ENCODE measurements at places on chromosomes 3 and 15.

- peak; percentile 68 for DNase-seq
Observed at GRCh38 chr15:80970018-80970657, 19.5 kb downstream of the MESD start.

- DNase-seq: peak; percentile 72
Observed at GRCh38 chr15:31489801-31490646, 163.4 kb downstream of the KLF13 start.

- no peak for DNase-seq
Observed at GRCh38 chr15:101180620-101181307, 71.1 kb downstream of the CHSY1 start.

DNA sequence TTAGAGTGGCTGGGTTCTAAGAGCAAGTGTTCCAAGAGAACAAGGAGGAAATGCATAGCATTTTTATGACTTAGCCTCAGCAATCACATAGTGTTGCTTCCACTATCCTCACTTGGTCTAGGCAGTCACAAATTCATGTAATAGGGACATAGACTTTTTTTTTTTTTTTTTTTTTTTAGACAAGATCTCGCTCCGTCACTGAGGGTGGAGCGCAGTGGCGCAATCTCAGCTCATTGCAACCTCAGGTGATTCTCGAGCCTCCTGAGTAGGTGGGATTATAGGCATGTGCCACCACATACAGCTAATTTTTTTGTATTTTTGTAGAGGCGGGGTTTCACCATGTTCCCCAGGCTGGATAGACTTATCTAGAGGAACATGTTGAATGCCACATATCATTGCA lies 4.7 kb upstream of the GNB4 start:
- no peak for DNase-seq

GRCh38 chr15:26561130-26561529 lies 211.7 kb downstream of the GABRB3 start:
- no peak for DNase-seq

- DNase-seq: no peak
Observed at GRCh38 chr3:141307351-141308059, 60.8 kb upstream of the ZBTB38 start.

DNA sequence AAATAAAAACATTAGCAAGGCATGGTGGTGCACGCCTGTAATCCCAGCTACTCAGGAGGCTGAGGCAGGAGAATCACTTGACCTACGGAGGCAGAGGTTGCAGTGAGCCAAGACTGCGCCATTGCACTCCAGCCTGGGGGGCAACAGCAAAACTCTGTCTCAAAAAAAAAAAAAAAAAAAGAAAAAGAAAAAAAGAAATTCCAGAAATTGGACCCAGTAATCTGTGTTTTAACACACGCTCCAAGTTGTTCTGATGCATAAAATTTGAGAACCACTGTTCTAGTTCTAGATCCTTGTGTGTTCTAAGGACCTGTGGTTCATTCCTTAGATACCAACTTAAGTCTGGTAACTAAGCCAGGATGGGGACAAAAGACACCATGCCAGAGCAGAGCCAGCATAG lies 2.6 kb downstream of the PARP6 start:
- no peak for DNase-seq

DNA sequence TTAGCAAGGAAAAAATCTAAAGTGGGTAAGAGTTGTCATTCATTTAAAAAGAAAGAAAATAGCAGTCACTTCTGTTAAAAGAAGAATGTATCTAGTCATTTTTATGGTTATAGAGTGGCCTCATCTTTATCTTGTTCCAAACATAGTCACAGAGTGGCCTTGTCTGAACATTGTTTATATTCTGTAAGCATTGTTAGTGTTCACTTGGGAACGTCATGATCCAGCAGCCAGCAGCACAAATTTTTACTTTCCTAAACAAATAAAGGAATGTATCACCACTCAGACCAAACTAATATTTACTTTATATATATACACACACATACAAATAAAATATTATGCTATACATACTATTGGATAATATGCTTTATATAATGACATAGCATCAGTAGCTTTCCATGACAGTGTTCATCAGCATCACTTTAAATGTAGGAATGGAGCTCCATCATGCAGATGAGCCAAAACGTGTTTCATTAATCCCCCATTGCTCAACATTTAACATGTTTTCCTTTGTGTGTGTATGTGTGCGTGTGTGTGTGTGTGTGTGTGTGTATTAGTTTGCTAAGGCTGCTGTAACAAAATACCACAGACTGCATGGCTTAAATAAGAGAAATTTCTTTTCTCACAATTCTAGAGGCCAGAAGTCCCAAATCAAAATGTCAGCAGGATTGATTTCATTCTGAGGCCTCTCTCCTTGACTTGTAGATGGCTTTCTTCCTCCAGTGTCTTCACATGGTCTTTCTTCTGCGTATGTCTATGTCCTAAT lies 39.6 kb upstream of the GYG1 start:
- no peak for DNase-seq

GRCh38 chr3:156536524-156537316 lies 18.2 kb downstream of the SSR3 start:
- DNase-seq: no peak

DNA sequence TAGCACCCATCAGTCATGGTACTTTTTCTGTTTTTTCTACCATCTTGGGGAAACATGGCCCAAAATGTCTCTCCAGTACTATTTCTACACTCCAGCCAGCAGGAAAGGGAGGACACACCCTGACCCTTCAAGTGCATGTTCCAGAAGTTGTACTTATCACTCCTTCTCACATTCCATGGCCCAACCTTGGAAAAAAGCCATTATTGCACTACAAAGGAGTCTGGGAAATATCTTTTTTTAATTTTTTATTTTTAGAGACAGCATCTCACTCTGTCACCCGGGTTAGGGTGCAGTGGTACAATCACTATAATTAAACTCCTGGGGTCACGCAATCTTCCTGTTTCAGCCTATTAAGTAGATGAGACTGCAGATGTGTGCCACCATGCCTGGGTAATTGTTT lies 100.0 kb upstream of the PPP2R3A start:
- no peak for DNase-seq

DNA sequence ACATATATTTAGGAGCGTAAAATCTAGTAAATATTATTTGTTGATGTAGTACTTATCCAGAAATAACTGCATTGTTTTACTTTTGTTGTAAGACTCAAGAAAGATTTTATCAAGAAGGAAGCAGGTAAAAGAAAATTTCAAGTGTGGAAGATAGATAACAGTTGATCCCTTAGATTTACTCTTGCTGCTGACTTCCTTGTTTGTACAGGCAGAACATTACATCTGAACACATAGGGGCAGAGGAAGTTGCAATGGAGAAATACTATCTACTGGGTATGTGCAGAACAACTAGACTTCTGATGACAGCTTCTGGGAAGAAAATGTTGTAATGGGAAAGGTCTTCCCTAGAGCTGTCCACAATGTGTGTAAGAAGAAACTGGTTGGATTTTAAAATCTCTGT lies 350.6 kb downstream of the NLGN1 start:
- DNase-seq: no peak

DNA sequence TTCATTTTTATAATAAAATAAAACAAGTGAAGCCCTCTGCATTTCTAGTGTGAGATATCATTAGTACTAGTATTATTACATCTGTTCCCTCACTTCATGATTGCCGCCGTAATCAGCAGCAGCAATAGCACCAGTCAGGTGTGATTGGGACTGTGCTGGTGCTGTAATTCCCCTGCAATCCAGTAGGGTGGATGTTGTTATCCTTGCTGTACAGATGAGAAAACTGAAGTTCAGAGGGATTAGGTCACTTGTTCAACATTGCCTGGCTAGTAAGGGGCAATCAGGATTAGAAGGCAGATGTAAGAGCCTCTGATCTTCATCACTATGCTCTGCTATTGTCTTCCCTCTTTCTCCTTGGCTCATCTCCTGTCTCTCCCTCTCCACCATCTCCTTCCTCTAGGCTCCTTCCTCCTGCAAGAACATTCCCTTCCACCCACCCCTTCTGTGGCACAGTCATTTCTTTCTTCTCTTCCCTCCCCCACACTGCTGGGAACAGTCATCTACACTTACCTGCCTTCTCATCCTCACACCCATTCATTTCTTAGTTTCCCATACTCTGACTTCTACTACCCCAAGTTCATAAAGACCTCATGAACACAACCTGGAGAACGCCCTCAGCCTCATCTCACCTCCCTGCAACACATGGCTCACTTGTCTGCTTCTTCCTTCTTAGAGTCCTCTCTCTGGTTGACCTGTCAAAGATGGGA lies 29.7 kb downstream of the CRYGS start:
- peak; percentile 49 for DNase-seq

GRCh38 chr3:9036404-9037131 lies 73.3 kb upstream of the RAD18 start:
- no peak for DNase-seq

DNA sequence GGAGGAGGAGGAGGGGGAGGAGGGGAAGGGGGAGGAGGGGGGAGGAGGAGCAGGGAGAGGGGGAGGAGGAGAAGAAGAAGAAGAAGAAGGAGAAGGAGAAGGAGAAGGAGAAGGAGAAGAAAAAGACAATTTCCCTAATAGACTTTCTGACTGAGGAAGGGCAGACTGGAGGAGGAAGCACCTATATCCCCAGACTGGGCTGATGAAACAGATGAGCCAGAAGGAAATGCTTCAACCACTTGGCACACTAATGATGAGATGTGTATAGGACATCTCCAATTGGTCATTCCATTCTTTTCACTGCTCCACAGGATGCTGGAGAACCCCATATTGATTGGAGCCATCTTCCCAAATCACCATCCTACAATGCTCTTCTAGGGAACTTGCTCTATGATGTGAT lies 69.9 kb downstream of the LYZL4 start:
- DNase-seq: no peak

- no peak for DNase-seq
Observed at GRCh38 chr3:53725387-53725995, 120.7 kb downstream of the CHDH start.

- no peak for DNase-seq
Observed at GRCh38 chr3:72284471-72284870, 499.5 kb upstream of the PROK2 start.

- peak; percentile 96 for DNase-seq
Observed at GRCh38 chr3:15796771-15797641, 773 bp downstream of the ANKRD28 start.

GRCh38 chr3:194369522-194370279 lies at the start of gene LRRC15:
Gene LRRC15, minus strand, starts transcription at chr3:194369743. Its CDS starts 8,700 bp downstream, at chr3:194361043.
- no peak for DNase-seq

DNA sequence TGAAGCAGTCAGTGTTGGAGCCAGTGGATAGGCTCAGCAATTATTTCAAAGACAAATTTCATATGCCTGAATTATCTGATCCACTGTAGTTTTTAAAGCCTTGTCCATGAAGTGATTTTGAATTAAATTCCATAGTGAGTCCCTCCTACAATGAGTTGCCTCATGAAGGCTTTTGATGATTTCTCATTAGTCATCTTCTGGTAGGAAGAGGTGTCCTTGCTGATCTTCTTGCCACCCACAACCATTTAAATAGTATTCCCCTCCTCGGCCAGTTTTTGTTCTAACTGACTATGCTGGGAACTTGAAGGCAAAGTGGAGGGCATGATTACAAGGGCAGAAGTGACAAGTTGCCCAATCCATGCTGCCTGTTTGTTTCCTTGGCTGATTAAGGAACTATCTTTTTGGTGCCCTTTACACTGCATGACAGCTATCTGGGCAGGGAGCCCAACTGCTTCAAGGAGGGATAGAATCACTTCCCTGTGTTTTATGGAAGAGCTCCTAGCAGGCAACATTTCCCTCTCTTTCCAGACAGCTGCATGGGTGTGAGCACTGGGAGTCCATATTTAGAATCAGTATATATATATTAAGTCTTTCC lies 617.5 kb downstream of the ZPLD1 start:
- DNase-seq: no peak

DNA sequence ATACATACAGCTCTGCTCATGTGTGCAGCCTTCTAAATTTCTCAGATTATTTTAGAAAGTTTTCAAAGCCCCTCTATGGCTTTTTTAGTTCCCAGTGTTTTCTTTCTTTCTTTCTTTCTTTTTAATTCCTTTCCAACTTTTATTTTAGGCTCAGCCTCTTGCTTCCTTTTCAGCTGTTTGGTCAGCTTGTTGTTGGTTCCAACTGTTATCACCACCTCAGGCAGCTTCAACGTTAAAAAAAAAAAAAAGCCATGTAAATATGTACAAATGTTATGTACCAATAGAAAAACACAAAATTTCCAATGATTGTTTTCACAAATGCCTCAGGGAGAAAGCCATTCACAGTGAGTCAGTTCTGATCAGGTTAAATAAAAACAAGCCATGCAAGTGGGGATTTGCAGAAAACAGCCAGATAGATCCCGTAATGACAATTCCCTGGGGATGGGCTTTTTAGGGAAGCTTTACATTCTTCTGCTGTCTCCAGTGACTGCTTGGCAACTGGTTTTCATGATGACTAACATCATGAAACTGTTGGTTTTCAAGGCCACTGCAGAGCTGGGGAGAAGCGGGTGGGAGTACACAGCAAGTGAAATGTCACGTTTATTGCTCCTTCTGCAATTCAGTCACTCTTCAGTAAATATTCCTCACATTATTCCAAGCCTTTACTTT lies 908.4 kb downstream of the EPHA3 start:
- DNase-seq: peak; percentile 20

DNA sequence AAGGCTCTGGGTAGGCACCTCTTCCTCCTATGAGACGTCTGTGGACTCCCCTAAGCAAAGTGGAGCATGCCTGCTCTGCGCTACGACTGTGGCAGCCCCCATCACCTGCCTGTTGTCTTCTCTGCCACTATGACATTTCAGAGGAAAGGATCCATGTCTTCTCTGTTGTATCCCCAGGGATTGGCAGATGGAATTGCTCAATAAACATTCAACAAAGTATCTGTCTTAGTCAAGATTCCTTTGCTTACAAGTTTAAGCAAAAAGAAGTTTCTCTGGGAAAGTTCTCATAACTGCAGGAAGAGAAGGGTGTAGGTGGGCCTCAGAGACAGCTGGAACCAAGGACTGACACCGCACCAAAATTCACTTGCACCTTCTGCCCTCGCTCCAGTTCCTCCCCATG lies 34.3 kb downstream of the AMOTL2 start:
- DNase-seq: no peak

- DNase-seq: no peak
Observed at GRCh38 chr15:80580536-80581260, 114.4 kb upstream of the ABHD17C start.

DNA sequence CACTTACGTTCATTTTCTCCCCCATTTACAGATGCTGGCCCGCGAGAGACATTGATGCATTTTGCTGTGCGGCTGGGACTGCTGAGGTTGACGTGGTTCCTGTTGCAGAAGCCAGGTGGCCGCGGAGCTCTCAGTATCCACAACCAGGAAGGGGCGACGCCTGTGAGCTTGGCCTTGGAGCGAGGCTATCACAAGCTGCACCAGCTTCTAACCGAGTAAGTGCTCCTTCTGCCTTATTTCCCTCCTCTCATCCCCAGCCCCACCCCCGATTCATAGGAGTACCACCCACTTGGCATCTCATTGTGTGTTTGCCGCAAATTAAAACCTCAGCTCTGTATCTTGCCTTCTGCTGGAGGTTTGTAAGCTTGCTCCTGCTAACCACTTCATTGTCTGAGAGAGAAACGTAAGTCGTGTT lies 163.3 kb downstream of the AKAP13 start:
- DNase-seq: no peak

GRCh38 chr3:43858294-43858701 lies 167.6 kb downstream of the ABHD5 start:
- no peak for DNase-seq

GRCh38 chr3:131840156-131840797 lies 194.5 kb downstream of the CPNE4 start:
- DNase-seq: no peak

Measured in SK-MEL-5 (cell line).